T-helper 9 cell (primary cell): ENCODE measurements at places on chromosomes 13 and 19.

DNA sequence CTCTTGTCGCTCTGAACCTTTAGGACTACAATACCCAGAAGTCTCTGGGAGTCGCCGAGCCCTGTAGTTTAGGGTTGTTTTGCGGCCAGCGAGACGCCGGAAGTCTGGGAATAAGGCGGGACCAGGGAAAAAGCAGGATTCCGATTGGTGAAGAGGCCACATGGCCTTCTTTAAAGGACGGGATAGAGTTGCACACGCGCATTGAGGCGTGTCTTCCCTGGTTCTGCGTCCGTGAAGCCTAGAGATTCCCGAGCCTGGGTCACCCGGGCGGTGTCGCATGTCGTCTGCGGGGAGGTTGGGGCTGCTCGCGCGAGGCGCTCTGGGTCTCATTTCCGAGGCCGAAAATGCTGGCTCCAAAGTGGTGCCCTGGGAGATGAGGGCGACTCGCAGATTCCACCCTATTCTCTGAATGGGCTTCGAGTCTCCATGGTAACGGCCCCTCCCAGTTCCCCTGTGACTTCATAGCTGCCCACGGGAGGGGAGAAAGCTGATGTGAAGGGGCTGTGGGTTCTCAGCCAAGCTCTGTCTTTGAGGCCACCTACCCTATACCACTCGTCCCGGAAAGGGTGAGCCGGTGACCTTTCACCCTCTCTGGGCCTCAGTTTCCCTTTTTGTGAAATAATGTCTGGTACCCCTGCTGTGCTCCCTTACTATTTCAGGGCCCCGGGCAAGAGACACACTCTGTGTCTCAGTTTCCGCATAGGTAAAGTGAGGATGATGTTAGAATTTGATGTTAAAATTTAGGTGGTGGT is 614 bp upstream of the ZSCAN5A start:
- DNase-seq, result peak; percentile 79

GRCh38 chr19:31226151-31226935 is 122.9 kb downstream of the TSHZ3 start:
- DNase-seq, result no peak

GRCh38 chr19:53195265-53195903 is 2.2 kb upstream of the ZNF665 start:
- DNase-seq, result peak; percentile 52

- no peak for DNase-seq
Observed at GRCh38 chr13:99836291-99836690, 135.3 kb downstream of the ZIC5 start.

GRCh38 chr13:25777509-25777908 is 274.3 kb downstream of the SHISA2 start:
- DNase-seq, result no peak

DNA sequence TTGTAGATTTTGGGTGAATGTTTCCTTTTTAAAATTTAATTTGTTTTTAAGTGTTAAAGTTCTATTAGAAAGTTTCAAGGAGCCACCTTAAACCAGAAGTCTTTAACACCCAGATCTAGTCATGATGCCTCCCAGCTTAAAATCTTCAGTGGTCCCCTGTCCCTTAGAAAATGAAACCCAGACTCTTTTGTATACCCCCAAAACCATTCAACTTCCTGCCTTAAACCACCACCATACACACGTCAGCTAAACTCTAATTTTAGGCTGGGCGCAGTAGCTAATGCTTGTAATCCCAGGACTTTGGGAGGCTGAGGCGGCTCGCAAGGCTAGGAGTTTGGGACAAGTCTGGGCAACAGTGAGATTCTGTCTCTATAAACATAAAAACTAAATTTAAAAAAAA is 37.9 kb downstream of the N4BP2L1 start:
- DNase-seq, result no peak

DNA sequence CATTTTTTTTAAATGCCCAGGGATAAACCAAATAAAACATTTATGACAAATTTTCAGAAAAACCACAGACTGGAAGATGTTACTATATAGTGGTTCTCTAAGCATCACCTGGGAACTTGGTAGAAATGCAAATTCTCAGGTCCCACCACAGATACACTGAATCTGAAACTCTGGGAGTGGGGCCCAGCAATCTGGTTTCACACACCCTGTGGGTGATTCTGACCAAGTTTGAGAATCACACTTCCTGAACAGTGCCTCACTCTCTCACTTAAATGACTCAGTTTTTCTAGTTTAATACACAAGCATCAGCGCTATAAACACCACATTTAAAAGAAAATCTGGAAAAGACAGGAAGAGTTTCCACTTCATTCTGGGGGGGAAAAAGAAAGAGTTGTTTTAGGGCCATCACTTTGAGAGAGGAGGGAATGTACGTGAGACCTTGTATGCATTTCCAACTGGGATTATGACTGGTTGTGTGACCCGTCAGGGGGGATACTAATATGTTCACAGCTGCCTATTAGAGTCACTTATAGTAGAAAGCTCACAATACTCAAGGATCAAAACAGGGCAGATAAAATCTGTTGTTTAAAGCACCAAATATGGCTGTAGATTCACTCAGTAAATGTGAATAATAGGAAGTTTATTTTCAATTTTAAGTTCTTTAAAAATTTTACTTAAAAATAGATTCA is 567.7 kb downstream of the GPC6 start:
- DNase-seq, result no peak

- no peak for DNase-seq
Observed at GRCh38 chr19:52670046-52670445, 31.9 kb upstream of the ZNF83 start.
